ENCODE measurements at places on chromosomes 4 and X.

DNA sequence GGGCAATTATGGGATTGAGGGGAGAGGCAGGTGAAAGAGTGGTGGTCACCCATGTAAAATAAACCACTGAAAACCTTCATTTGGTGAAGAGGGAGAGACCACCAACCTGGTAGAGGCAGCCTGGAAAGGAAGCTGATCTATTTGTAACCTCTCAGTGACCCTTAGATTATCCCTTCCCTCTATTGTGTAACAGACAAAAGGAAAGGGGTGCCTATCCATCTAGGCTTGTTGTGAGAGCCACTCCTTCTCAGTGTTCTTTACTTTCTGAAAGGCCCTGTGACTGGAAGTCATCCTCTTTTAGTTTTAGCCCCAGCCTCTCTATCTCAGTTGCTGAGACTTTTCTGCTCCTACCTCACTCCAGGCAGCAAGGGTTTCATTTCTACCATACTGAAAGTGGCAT lies 142.4 kb downstream of the TMEM164 start:
- no peak for DNase-seq

DNA sequence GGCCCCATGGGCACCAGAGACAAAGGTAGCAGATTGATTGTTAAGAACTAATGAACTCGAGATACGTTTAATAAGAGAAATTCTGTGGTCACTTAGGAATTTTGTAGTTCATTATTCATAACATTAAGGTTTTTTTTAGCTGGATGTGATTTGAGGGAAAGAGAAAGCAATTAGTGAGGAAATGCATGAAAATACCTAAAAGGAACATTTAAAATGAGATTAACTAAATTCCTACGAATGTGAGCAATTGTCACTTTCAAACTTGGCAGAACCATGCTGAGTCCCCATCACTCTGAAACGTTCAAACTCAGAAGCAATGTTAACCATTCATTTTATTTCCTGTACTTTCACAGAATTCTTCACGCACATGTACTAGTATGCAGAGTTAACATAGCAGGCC lies 5.9 kb downstream of the PRMT9 start:
- DNase-seq: no peak

GRCh38 chr4:38119668-38120385 lies 159.6 kb downstream of the PTTG2 start:
- peak; percentile 43 for DNase-seq

DNA sequence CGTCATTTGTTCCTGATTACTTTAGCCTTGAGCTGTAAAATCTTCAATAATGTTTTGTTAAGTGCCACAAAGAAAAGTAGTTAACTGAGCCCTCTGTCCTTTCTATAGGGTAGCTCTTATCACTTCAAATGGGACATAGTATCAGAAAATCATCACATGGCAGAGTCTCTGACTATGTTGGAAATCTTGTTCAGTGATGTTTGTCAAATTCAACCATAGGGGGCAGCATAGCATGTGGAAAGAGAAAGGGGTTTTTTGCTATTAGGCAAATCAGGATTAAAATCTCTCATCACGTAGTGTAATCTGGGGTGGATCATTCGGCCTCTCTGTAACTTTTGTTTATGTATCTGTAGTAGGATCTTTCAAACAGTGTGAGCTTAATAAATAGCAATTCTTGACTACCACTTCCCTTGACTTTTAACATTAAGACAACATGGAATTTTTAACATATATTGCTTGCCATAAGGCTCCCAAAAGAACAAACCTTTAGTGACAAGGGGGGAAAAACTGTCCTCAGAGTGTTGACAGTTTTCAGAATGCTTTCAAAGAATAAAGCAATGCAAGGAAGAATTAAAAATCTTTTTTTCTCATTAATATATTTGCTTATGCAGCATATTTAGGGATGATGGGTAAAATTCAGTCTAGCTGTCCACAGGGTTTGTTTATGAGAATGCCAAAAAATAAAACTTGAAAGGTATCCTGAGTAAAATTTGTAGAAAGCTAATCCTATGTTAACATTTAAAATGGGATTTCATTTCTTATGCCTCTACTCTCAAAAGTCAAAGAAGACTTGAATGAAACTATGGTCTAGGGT lies 127.2 kb downstream of the FBXW7 start:
- peak; percentile 60 for DNase-seq

- DNase-seq: peak; percentile 1
Observed at GRCh38 chr4:77310931-77311330, 153.9 kb downstream of the CCNG2 start.
